ENCODE measurements at places on chromosomes 6 and 20. TPM values are rescaled to one million over a fixed set of nuclear protein-coding genes. Genes with fewer than 3 reads are reported as not detected.
A peak's percentile ranks its signal among the peaks of the same experiment; 100 is the strongest.

DNA sequence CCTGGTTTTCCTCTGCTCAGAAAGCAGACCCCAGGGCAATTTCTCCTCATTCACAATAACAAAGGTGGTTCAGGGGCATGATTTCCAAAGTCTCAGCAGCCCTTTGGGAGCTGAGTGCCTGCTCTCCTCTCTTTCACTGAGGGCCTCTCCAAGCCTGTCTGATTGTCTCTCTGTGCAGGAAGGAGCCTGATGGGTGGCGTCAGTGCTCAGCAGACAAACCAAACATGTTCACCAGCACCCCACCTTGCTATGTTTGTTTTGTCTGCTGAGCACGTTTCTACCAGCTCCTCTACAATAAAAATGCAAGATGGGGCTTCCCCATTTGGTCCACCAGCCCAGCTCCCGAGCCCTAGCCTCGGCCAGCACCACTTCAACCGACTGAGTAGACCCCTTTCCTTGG, 25.4 kb upstream of the TCP11 start:
- DNase-seq: no peak

- DNase-seq: peak; percentile 7
Measured at GRCh38 chr20:58308290-58308679, 1.2 kb upstream of the RAB22A start.

MLIP gene
- polyA plus RNA-seq: 80.6 TPM

DNA sequence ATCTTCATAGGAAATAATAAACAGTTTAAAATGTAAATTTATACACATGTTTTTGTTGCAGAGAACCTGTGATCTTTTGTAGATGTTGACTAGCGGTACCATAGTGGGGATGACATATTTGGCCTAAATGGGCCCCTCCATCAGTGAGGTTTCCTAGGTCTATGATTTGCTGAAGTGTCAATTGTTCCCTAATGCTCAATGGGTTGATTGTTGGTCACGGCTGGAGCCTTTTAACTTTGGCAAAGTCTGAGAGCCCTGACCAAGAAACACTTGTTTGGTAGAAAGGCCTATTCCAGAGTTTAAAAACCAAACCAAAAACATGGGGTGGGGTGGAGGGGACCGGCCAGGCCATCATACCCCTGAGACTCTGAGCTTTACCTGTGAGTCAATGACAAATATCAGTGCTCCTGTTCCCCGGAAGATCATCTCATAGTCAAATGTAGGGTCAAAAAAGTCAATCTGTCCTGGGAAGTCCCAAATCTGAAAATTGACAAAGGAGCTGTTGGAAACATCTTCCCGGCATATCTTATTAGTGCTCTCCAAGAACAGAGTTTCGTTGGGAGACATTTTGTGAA, 25.1 kb downstream of the RRAGD start:
- no peak for DNase-seq

GRCh38 chr20:20710443-20711315, 1.8 kb downstream of the RALGAPA2 start:
- DNase-seq: no peak

DNA sequence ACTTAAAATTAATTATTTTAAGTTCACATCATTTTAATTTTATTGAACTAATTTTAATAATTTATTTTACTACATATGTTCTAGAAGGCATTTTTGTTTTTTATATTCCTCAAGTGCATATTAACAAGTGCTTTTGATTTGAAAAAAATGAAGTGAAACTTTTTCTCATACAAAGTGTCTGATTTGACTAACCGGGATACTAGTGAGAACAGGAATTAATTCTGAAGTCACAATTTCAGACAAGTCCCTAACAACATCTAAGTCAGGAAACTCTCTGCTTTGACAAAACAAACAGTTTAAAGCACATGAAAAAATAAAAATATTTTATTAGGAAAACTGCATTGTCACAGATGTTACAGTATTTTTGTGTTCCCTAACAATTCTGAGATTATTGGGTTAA, 1166.3 kb upstream of the CITED2 start:
- no peak for DNase-seq

DNA sequence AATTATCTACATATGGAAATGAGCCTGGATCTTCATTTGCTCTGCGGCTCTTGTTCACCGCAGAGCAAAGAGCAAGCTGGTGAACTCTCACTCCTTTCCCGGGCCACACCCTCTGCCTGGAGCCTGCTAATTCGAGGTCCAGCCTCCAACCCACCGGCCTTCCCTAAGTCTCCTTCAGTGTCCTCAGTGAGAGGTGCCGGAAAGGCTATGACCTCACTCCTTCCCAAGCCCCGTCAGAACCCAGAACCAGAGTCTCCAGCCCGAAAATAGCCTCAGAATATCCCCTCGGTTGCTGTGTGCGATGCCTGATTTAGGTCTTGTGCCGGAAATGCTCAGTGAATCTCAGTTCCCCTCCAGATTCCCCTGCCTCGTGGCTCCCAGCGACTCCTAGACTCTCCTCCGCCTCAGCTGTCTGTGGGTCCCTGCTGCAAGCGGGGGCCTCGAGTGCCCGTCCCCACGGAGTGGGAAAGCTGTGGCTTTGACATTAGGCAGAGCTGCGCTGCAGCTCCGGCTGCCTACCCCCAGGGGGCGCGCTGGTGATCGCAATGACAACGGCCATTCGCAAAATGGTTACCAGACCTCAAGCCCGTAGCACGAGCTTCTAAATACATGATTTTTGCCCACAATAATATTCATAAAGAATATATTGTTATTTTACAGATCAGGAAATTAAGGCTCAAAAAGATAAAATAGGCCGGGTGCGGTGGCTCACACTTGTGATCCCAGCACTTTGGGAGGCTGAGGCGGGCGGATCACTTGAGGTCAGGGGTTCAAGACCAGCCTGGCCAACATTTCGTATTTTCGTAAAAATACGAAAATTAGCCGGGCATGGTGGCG, 4.1 kb upstream of the BNIP5 start:
- peak; percentile 40 for DNase-seq

PBOV1 gene
- not detected for polyA plus RNA-seq

MAPK13 gene
- 6.8 TPM for polyA plus RNA-seq

Data from hindlimb muscle (tissue), 1 donor.